ENCODE measurements at places on chromosomes 7 and 10.

DNA sequence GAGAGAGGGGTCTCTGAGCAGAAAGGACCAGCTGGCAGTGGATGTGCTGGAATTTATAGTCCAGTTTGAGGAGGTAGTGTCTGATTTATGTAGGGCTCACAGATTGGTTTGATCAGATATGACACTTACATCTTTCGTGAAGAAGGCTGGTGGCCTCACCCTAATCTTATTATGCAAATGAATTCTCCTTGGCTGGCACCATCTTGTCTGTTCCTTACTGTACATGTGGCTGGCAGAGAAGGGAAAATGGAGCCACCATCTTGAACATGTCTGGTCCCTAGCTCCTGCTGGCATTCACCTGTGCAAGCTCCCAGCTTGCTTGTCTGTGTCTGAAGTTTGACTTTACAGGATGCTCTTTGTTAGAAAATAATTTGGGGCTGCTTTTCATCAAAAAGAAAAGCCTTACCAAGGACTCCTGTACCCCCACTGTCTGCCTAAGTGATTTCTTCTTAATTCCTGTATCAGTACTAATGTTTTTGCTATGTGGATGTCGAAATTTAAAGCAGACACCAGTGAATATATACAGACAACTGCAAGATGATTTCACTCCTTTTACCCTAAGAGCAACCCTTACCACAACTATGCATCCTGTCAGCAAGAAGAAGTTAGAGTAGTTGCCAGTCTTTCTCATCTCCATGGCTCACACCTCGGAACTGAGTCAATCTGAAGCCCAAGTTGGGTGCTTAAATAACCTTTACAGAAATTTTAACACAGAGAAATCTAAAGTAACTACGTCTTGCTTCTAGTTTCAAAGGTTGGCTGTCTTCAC lies 322.0 kb upstream of the SEMA3D start:
- DNase-seq = no peak

DNA sequence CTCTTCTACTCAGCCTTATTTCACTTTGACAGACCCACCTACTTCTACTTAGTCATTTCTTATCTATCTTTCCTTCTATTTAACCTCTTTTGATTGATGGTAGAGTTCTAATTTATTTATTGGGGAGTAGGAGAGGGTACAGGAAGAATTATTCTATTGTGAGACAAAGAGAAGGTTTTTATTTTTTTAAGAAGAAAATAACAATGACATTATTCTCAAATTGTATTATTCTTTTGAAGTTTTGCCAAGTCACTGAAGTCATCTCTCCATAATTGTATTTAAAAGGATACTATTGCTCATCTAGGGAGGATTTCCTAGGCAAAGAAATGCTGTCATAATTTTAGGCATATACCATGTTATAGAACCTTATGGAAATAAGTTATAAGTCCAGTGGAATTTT lies 52.7 kb downstream of the ITGB8 start:
- DNase-seq = no peak

DNA sequence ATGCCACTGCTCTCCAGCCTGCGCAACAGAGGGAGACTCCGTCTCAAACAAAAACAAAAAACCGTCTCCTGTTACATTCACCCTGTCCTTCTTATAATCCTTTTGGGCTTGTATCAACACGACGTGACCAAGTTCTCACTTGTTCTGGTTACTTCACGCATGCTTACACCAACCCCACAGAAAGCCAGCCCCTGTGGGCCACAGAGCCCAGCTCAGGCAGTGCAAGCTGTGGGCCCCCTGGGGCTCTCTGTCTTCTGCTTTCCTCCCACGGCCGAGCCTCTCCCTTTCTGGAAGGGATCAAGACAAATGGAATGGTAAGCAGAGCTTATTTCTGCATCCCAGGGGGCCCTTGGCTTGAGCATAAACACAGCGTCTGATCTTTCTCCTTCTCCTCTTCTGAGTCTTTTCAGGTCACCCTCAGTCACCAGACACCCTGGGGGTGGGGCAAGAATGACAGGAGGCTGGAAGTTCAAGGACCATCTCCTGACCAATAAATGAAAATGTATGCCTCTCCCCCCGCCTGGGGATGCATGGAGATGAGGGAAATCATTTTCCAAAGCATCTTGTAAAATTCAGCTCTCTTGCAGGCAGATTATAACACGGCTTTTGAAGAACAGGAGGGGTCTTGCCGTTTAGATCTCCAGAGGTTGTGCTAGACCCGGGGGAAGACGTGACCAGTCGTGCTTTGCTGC lies 19.0 kb upstream of the TRIM56 start:
- no peak for DNase-seq

DNA sequence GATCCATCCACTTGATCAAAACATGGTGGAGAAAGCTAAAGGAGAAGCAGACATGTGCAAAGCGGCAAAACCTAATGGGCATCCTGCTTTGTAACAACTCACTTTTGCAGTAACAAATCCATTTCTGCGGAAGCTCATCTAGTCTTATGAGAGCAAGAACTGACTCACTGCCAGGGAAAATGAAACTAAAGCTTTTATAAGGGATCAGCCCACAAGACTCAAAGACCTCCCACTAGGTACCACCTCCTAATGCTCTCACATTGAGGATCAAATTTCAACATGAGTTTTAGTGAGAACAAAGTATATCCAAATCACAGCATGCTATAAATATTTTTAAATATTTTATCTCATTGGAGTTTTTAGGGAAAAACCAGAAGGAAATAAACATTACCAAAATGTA lies 120.1 kb upstream of the GNAI1 start:
- DNase-seq = no peak

DNA sequence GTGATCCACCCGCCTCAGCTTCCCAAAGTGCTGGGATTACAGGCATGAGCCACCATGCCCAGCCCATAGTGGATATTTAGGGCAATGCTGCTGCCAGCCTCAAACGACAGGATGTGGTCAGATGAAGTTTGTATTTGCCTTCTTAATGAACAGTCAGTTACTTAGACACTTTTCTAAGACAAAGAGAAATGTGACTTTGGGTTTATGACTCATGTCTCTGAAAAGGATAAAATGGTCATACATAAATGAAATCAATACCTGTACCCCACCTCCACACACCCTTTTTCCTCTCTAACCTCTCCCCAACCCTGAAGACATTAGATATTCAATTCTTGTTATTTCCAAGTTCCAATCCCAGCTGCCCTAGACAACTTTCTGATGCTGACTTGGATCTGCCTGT lies 109.3 kb upstream of the INSIG1 start:
- no peak for DNase-seq

DNA sequence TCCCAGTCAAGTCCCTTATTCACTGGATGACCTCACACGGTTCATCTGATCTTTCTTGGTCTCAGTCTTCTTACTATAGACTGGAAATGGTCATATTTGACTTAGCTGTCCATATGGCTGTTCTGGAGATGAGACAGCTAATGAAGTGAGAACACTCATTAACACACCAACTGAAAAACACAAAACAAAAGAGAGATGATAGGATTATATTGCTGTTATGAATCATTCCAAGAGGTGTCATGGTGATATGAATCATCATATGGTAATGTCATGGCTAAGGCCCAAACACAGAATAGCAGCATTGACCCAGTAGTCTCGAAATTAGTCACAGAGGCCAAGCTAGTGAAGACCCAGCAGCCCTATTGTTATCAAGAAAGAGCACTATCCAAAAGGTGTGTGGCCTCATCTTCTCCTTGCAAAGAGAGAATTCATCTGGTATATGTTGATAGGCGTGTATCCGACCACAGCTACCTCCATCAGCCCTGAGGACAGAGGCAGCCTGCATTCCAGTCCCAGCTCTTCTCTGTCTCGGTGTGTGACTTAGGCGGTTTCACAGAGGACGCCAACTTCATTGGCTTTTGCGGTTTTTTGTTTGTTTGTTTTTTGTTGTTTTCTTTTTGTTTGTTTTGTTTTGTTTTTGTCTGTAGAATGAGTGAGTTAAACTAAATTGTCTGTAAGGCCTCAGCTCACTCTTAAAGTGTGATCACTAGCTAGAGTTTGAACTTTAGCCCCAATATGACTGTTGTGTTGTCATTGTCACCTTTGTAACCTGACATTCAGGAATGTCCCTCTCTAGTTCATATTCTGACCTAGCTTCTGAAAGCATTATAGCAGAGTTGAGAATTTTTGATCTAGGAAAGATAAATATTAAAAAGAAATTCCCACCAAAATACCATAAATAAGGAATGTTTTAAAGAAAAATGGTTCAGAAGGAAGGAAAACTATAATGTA lies 97.4 kb upstream of the PDCD4 start:
- DNase-seq = no peak

DNA sequence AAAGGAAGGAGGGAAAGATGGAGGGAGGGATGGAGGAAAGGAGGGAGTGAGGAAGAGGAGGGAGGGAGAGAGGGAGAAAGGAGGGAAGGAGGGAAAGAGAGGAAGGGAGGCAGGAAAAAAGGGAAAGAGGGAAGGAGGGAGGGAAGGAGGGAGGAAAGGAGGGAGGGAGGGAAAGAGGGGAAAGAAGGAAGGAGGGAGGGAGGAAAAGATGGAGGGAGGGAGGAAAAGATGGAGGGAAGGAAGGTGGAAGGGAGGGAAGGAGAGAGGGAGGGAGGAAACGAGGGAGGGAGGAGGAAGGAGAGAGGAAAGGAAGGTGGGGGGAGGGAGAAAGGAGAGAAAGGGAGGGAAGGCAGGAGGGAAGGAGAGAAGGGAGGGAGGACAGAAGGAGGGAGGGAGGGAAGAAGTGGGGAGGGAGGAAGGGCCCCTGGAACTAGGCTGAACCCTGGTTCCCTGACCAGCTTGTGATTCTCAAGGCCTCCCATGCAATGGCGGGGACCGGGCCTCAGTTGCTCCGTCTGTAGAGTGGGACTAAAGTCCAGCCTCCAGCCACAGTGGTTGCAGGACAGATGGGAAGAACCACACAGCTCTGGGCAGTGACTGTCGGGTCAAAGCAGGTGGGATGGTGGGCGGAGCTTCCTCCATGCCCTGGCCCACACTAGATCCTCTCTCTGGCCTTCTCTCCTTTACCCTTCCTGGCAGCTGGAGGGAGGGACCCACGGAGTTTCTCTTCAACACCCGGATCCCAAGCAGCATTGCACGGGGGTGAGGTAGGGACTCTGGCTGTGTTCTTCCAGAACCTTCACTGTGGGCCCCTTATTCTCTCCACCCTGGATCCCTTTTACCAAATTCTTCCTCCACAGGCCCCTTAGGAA lies 4.3 kb upstream of the TTYH3 start:
- no peak for DNase-seq

DNA sequence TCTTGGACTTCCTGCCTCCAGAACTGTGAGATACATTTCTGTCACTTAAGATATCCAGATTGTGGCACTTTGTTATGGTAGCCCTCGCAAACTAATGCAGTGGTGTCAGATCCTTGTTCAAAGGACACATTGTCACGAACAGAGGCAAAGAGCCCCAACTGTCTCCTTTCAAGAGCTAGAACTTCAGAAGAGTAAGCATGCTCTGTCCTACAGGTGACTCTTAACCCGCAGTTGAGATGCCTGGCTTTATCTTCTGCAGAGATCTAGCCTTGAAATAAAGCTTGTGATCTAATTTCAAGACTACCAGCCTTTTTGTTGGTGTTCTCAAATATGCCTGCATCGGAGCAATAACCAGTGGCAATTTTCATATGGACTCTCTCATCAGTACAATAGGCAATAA lies 134.4 kb downstream of the ATXN7L1 start:
- DNase-seq = no peak

- no peak for DNase-seq
Measured at GRCh38 chr10:113987805-113988204, 55.9 kb upstream of the ADRB1 start.

DNA sequence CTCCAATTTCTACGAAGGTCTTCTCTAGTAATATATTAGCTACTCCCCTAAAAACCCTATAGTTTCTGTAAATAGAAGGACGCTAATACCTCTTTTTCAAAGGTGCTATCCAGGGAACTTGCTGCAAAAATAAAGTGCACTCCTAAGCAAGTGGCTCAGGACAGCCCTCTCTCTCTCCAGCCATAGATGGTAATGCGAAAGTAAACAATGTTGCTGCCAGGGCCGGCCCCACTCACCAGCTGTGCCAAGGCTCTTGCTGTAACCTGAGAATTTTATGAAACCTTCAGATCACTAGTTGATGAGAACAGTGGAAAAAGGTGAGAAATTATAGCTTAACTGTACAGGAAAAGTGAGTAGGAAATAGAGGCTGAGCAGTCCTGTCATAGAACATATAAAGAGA lies 10.9 kb upstream of the TAS2R39 start:
- DNase-seq = no peak

DNA sequence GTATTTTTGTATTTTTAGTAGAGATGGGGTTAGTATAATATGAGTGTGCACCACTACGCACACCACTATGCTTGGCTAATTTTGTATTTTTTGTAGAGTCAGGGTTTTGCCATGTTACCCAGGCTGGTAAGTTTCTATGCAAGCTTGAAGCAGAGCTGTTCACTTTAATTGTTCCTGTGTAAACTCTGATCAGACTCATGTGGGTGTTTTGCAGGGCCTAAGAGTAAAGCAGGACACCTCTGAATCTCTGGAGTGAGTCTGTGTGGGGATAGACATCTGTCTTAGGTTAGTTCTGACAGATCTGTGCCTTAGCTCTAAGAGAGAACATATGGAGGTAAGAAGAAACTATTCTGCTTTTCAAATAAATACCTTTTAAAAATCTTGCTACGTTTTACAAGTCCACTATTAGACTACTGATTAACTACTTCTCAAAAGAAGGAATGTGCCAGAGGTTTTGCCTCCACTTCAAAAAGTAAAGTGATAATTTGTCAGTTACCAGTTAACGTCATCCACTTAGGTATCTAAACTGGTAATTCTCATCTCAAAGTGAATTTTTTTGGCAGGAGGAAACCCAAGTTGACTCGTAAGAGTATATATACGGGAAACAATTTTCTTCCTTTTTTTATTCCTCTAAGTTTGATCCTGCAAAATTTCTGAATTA lies 1.1 kb downstream of the COL17A1 start:
- no peak for DNase-seq
